ENCODE measurements at places on chromosomes 3 and 15.

DNA sequence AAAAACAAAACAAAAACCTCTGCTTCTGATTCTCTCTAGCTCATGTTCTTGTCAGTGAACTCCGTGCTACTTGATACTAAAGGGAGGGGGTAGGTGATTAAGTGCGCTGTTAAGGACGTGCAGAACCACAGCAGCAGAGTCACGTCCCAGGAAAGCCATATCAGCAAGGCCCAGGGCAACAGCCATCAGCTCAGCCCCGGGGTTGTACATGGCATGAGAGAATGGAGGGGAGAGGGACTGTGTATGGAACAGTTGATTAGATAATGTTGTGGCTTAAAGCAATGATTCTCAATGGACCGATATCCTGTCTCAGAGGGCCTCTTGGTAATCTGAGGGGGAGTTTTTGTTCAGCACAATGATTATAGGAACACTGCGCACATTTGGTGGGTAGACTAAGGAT, 27.6 kb downstream of the C2CD4A start:
- DNase-seq, result no peak

- DNase-seq, result no peak
Measured at GRCh38 chr3:44995142-44995770, 19.2 kb downstream of the EXOSC7 start.

GRCh38 chr3:155084567-155084966, 4.4 kb downstream of the MME start:
- no peak for DNase-seq

DNA sequence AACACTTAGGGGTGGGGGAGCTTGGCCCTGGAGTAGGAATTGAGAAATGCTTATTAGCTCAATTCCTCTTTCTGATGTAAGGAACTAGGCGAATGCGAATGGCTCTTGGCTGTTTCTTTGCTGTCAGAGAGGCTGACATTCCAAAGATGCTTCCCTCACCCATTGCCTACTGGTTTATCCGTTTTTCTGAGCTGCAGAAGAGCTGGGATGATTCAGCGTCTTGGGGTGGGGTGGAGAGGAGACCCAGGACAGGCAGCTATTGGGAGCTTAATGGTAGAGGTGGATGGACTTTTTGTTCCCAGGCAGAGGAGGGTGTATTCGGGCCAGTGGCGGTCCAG, 9.8 kb downstream of the PLEKHO2 start:
- no peak for DNase-seq

- no peak for DNase-seq
Measured at GRCh38 chr3:107561980-107562379, 39.2 kb downstream of the BBX start.

DNA sequence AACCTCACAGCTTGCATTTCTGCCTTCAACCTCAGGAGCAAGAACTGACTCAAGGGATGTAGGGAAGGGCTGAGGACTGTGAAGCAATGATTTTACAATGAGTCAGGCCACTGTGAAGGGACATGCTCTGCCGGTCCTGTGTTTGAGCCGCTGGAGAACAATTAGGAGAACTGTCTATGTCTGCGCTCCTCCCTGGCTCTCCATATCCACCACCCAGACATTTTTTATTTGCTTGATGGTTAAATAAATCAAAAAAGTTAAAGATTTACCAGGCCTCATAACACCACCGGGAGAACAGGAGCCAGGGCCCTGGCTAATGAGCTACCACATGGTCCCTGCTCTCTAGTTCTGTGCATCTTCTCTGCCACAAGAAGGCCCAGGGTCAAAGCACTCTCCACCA, 29.6 kb downstream of the SEC61A1 start:
- DNase-seq, result peak; percentile 46

DNA sequence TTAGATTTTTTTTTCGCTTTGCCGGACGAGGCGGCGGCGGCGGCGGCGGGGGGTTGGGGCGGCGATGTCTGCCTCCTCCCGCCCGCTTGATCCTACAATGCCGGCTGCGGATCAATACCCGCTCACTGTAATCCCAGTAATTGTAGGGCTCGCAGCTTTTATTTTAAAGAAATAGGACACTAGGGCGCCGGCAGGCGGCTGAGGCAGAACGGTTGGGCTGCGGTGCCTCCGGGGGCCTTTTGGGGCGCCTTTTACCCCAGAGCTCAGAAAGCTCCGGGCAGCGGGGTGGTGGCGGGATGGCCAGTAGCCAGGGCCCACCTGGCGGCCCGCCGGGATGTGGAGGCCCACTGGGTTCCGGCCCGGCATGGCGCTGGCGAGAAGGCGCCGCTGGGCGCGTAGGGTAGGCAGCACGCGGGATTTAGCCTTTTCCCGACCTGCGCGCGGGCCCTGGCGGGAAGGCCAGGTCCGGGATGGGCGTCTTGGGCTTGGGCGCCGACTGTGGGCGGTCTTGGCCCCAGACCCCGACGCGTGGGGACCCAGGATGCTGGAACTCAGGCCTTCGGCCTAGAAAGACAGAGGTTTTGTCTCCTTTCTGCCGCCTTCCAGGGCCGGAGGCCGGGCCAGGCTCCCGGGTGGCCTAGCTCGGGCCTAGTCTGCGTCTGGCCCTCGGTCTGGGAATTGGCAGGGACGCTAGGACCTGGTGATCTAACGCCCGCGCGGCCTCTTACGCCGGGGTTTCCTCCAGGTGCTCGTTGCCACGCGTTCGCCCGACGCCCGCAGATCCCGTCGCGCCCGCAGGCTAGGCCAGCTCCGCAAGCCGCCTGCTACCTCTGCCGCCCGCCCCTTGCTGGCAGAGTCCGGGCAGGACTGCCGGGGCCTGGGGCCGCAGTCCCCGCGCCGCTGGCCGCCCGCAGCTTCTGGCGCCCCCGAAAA, 15.5 kb upstream of the ONECUT1 start:
- no peak for DNase-seq

DNA sequence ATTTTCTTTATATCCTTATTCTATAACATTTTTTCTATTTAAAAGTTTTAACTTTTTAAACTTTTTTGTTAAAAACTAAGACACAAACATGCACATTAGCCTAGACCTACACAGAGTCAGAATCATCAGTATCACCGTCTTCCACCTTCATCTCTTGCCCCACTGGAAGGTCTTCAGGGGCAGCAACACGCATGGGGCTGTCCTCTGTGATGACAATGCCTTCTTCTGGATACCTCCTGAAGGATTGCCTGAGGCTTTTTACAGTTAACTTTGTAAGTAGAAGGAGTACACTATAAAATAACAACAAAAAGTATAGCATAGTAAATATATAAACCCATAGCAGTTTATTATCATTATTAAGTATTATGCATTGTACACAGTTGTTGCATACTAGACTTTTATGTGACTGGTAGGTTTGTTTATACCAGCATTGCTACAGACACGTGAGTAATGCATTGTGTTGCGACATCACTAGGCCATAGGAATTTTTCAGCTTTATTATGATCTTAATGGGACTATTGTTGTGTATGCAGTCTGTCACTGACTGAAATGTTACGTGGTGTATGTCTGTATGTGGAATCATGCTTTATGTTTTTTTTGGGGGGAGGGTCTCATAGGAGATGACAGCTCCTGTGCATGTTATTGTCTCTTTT, 18.2 kb downstream of the ATP1B3 start:
- peak; percentile 56 for DNase-seq

GRCh38 chr3:188255190-188255589, 101.2 kb downstream of the LPP start:
- no peak for DNase-seq

DNA sequence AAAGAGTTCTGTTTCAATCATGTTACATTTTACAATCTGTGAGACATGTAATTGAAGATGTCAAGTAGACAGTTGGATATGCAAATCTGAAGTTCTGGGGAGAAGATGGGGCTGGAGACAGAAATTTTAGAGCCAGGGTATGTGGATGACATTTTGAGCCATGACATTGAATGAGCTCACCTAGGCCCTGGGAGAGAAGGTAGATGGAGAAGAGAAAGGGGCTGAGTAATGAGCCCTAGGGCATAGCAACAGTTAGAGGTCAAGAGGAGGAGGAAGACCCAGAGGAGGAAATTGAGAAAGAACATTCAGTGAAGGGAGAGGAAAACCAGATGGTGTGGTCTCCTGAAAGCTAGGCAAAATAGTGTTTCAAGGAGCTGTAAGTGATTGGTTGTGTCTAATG, 15.3 kb downstream of the TMEM266 start:
- DNase-seq, result no peak

DNA sequence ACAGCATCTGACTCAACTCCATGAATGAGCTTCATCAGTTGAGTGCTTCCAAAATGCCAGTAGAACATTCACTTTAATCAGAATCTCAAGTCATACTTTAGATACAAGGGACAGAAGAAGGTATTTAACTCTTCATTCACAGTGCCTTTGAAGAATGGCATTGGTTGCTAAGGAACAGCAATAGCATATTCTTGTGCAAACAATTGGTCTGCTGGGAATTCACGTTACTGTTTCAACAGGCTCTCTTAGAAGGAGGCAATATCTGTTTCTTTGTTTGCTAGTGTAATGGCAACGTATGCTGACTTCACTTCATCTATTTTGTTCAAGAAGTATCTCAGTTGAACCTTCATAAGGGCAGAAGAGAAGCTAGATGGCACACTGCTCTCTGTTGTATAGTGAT, 113.9 kb downstream of the TMEM108 start:
- DNase-seq, result no peak

GRCh38 chr15:43086551-43086950, 19.3 kb downstream of the UBR1 start:
- no peak for DNase-seq

- peak; percentile 82 for DNase-seq
Measured at GRCh38 chr3:151305060-151305774, 11.4 kb downstream of the GPR87 start.

DNA sequence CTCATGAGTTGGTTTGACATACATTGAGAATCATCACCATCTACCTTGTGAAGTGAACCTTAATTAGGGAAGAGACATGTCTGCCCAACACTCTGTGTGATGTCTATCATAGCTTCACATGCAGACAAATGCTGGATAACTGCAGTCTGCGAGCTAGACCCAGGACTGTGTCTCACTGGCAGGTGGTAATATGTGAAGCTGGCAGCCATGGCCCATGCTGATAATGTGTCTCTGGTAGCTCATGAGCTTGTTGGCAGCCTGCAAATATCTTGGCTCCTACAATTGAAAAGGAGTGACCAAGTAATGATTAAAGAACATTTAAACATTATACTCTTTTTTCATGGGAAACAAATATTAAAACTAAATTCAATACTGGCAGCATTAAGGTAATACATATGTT, 234.8 kb downstream of the CHST2 start:
- no peak for DNase-seq

DNA sequence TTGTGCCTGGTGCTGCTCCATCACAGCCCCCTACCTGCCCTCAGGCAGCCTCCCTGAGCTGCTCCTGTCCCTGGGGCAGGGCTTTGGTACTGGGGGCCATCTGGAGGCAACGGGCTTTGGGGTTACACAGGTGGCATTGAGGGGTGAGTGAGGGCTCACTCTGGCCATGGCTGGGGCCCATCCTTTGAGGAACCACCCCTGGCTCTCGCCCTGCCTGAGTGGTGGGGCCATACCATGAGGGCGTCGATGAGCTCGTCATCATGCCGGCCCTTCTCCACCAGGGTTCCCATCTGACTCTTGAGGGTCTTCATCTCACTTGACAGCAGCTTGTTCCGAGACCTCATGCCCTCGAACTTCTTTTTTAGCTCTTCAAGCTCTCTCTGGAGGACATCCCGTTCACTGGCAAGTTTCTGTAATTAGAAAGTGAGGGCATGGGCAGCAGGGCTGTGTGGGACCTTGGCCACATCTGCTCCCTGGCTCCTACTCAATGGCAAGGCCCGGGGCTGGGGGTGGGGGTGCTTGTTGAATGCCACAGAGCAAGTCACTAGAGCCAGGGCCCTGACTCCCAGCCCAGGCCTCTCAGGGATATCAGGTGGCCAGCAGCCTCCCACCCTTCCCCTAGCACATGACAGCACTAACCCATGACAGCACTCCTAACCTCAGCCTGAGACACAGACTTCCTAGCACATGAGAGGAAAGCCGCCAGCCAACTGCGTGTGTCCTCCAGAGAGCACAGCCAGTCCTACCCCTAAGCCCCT, 33.5 kb downstream of the CCDC13 start:
- no peak for DNase-seq

DNA sequence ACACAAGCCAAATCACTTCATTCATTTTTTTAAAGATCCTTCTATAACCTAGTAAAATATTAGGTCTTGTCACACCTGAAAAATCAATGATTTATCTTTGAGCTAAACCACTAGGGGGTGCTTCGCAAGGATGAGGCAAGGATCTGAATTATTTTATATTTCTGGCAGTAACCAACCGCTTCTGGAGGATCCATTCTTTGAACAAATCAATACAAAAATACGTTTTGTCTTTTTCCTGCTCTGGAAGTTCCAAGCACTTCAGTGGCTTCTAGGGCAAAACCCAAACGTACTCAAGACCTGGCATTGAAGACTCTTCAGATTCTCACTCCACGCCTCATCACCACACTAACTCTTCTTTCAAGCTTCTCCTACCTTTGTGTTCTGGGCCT, 486 bp downstream of the LSG1 start:
- peak; percentile 42 for DNase-seq

DNA sequence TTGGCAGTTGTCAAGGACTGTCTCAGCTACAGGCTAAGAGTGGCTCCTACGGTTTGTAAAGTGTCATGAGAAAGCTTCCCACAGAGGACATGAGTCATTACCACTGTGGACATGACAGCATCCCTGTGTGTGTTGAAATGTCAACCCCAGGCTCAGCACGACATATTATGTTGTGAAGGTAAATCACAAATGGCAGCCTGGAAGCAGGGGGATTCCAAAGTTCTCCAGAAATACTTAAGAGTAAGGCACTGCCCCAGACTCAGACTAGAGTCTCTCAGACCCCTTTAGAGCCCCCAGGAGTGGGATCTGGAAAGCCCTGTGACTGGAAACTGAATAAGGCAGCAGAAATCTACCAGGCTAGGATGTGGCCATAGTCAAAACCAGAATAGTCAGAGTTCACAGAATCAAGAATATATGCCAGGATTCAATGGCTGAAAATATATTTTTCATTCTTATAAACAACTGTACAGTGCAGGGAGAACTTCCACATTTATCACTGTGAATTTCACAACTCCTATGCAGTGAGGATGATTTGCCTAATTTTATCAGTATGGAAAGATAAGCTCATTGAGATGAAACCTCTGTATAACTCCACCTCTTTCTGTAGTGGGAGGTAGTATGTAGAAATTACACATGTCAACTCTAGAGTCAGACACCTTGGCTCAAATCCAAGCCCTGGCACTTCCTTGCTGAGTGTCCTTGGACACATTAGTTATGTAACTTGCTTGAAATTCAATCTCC, 237.1 kb upstream of the CFAP20DC start:
- DNase-seq, result no peak

GRCh38 chr15:88887068-88887580, 8.2 kb downstream of the HAPLN3 start:
- no peak for DNase-seq

- peak; percentile 44 for DNase-seq
Measured at GRCh38 chr15:29570948-29571791, 251.1 kb downstream of the TJP1 start.

- no peak for DNase-seq
Measured at GRCh38 chr15:66677336-66677735, 24.7 kb upstream of the SMAD6 start.

DNA sequence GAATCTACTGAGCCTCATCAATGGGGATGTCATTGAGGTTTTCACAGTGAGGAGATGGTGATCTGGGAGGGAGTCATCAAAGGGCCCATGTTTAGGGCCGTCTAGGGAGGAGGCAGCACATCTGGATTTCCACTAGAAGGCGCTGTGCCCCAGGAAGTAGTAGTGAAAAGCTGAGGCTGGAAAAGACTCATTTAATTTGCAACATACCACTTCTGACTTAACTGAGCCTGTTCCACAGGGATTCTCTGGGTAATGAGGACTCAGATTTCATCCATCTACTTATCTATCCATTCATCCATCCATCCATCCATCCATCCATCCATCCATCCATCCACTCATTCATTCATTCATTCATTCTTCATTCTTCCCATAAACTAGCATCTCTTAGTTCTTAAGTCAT, 17.4 kb upstream of the SHF start:
- peak; percentile 72 for DNase-seq

- DNase-seq, result no peak
Measured at GRCh38 chr15:58517682-58518525, 86.1 kb downstream of the LIPC start.
